ENCODE measurements at places on chromosomes 1 and 21.

DNA sequence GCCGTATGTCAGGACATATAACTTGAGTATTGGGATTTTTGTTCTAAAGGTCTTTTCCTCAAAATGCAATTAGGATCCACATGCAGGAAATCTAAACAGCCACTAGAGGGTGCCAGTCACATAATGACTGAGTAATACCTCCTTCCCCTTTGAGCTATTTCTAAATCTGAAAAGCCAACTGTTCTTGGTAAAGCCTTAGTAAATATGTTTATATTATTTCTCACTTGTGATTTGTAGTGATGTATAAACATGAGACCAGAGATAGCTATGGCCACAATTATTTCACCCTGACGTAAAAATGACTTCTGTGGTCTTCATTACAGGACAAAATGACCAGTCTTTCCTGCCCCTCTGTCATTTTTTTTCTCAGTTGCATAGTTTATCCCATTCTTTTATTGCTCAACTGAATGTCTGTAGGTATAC is 41.0 kb upstream of the DR1 start:
- DNase-seq = peak; percentile 3

DNA sequence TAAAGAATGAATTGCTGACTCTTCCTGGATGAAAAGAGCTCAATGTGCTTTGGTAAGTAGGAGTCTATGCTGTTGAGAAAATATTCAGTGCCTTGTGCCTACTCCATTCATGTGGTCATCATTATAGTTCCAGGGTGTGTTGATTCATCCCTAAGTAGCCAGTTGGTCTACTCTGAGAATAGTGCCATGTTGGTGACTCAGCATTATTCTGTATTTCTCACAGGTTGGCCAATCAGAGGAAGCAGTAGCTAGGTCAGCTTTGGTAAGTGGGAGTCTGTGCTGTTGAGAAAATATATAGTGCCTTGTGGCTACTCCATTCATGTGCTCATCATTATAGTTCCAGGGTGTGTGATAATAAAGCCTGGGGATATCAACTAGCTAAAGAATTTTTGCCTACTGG is 397.3 kb downstream of the AGBL4 start:
- DNase-seq = no peak

DNA sequence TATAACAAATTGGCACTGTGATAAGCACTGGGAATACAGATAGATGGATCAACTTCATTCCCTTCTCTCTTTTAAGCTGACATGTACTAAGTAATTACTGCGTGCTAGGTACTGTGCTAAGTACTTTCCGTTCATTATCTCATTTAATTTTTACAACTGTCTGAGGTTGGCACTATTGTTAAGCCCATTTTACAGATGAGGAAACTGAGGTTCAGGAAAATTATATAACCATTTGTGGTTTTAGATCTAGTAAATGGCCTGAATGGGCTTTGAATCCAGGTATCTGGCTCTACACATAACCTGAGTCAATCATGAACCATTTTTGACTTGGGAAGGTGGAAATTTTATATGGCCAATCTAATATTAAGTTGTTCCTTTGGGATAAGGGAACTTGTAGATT is 3.6 kb upstream of the HMGCS2 start:
- no peak for DNase-seq

GRCh38 chr1:3419415-3420204 is 34.9 kb upstream of the ARHGEF16 start:
- DNase-seq = no peak

DNA sequence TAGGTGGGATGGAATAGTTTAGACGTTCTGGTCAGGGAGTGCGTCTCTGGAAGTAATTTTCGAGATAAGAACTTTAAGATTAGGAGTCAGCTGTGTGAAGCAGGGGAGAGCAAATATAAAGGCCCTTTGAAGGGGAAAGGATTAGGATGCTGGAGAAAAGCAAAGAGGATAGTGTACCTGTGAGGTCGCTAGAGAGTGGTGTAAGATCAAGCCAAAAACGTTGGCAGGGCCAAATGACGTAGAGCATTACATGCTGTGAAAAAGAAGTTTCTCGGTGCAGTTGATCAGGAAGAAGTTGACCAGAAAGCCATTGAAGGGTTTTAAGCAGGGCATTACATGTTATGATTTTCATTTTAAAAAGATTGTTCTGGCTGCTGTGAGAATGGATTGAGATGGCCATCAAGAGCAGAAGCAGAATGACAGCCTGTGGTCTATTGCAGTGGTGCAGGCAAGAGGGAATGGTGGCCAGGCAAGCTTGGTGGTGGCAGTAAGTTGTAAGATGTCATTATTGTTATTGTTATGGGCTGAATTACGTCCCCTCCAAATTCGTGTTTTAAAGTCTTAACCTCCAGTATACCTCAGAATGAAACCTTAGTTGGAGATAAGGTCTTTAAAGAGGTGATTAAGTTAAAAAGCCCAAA is 113.6 kb upstream of the KIF26B start:
- DNase-seq = no peak

DNA sequence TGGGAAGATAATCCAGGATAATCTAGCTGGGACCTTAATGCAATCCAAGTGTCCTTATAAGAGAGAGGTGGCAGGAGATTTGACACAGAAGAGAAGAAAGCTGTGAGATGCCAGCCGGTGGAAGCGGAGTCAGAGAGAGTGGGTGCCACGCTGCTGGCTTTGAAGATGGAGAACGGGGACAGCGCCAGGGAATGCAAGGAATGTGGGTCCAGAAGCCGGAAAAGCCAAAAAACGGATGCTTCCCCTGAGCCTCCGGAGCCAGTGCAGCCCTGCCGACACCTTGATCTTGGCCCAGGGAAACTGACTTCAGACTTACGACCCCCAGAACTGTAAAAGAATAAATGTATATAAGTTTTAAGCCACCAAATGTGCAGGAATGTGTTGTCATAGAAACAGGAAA is 152.6 kb downstream of the ZNF281 start:
- DNase-seq = no peak

DNA sequence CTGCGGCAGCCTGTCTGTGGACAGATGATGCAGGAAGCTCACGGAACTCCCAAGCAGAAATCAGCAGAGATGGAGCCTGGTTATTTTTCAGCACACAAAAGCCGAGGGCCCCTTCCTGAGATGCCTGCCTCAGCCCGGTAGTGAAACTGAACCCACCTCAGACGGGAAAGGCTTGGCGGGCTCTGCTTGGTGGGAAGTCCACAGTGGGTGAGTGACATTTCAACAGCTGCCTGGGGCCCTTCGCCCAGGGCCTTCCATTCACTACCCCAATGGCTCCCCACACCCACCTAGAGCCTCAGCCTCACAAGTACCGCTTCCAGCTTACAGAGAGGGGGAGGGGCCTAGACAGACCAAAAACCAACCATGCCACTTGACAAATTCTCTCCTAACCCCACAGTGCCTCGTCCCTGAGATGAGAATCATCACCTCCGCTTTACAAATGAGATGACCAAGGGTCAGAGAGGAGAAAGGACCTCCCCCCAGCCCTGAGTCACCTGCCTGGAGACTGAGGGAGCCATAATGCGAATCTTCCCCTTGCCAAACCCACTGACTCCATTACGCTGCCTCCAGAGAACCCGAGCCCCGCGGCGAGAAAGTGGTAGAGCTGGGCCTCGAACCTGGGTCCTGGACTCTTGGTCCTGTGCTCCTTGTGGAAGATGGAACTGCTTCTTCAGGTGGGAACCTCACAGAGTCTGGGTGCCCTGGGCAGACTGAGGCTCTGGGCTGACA is 3.4 kb upstream of the ECE1 start:
- DNase-seq = peak; percentile 28

DNA sequence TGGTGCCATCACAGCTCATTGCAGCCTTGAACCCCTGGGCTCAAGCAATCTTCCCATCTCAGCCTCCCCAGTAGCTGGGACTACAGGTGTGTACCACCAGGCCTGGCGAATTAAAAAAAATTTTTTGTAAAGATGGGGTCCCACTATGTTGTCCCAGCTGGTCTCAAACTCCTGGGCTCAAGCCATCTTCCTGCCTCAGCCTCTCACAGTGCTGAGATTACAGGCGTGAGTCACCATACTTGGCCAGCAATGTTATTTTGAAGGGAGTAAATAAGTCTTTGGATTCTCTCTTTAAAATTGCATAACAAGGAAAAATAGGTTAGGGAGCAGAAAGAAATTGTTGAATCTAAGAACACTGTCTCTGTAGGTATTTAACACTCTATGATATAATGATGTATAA is 111.3 kb downstream of the RPS6KC1 start:
- DNase-seq = no peak

DNA sequence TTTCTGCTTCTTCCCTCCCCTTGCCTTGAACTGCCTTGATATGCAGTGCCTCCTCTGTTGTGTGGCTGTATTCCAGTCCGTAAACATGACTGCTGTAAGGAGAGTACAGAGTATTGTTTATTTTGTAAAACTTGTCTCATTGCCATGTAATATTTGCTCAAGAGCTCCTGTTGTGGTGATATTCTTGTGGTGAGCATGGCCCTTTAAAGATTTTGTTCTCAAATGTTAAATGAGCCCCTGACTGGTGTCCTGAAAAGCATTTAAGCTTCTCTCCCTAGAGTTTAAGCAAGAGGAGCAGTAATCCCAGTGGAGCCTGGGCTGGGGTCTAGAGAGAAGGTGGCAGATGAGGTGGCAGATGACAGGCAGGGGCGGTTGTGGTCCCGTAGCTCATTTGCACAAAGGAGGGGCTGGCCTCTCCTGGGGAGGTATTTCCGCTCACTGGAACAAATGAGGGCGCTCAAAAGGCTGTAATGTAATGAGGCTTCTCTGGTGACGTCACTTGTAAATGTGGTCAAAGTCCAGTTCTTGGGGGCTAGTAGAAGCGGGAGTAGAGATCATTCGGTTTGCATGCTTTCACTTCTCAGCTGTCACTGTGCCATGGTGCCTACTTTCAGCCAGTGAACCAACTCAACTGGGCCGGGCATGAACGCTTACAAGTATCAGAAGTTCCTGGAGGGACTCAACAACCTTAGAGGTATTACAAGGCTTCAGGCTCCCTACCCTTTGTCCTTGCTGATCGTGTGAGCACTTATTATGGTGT is 46.0 kb upstream of the MACF1 start:
- no peak for DNase-seq

DNA sequence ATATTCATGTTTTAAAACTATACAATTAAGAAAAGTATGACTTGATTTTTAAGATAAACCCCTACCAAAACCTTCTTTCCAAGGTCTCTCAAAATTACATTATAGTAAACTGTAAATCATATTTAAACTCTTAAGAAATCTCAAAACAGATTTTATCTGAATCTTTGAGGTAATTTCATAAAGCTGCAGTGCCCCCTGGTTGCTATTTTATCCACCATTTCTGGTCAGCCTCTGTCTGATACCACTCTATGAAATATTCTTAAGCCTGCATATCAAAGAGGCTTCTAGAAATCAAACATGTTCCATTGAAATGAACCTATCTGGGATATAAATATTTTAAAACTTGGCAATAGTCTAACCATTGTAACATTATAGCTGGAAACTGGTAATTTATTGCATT is 317.3 kb downstream of the COL11A1 start:
- no peak for DNase-seq

- no peak for DNase-seq
Observed at GRCh38 chr1:105684714-105685113, 1371.8 kb upstream of the PRMT6 start.

DNA sequence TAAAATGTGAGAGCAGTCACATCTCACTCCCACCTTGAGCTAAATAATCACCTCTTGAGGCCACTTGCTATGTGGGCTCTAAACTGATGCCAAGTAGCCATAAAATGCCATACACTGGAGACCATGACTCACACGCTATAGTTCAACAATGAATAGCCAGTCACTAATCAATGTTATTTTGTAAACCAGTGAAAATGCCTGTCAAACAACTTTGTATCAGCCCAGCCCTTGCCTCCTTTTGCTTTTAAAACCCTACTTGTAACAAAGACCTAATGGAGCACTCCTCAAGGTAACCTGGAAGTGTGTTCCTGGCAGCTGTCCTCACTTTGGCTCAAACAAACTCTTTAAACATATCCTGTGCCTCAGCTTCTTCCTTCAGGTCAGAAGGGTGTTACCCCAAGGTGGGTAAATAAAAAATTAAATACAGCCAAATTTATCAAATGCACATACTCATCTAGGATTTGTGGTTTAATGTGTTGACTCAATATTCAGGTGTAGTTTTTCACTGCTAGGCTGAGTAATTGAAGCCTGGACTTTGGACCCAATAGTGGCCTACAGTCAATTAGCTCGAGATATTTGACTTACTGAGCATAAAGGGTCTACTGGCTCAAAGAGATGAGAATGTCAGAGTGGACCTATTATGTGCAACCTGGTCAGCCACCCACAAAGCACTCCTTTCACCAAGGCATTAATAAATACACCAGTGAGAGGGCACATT is 154.3 kb downstream of the COQ8A start:
- no peak for DNase-seq

- no peak for DNase-seq
Observed at GRCh38 chr1:41913014-41913413, 5.7 kb downstream of the HIVEP3 start.

GRCh38 chr1:178124115-178124514 is 30.2 kb downstream of the RASAL2 start:
- no peak for DNase-seq

- no peak for DNase-seq
Observed at GRCh38 chr1:70945251-70945650, 102.4 kb downstream of the PTGER3 start.

GRCh38 chr1:1924386-1924785 is 5.3 kb upstream of the TMEM52 start:
- no peak for DNase-seq

DNA sequence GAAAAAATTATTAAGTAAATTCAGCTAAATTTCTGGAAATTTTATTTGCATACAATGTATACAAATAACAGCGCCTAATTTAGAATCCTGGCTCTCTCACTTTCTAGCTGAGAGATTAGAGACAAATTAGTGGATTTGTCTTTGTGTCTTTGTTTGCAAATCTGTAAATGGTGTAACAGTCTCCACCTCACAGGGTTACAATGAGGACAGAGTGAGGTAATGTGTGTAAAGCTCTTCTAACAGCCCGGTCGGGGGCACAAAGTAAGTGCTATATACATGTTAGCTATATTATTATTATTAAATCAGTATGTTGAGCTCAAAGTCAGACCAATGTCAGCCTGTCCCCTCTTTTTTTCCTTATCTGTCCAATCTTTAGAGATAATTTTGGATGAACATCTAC is 5.0 kb upstream of the ADAMTSL4 start:
- no peak for DNase-seq

GRCh38 chr21:42189860-42190485 is 29.0 kb upstream of the ABCG1 start:
- DNase-seq = no peak

DNA sequence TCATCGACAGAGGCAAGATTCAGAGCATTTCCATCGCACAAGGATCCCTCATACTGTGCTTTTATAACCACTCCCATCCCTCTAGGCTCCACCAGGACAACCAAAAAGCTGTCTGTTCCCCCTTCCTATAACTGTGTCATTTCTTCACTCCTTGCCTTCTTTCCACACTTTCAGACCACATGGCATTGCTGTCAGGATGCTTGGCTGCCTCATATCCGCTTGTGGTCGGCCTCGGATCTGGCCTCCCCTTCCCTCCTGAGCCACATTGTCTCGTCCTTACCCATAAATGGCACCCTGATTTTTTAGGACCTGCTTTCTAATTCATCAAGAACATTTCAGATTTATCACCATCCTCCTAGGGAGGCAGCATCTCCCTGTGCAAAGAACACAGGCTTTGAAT is 80.5 kb downstream of the HIVEP3 start:
- no peak for DNase-seq

All from activated CD8-positive, alpha-beta memory T cell treated with anti-CD3 and anti-CD28 coated beads for 1 hour (primary cell).